ENCODE measurements at places on chromosomes 1 and 21. TPM values are rescaled to one million over a fixed set of nuclear protein-coding genes. Genes with fewer than 3 reads are reported as not detected.

DNA sequence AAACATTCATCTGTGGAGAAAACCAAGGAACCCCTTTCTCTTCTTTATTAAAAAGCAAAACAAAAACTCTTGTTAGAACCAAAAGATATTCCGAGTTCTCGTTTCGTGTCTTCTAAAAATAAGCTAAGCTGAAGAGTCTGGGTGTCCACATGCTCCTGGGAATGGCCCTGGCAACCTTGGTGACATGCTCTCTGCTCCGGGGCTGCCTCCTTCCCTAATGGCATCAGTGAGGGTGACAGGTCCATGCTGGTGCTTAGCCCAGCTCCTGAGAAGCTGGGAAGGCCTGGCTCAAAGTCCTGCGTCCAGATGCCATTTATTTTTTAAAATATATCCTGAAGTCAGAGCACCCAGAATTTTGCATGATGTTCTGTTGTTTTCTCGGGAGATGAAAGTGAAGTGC is 24.6 kb upstream of the TRAPPC10 start:
- DNase-seq, result no peak
- peaks cover 6% of the 10 kb centered on the region for H3K36me3 ChIP-seq
- H3K4me3 ChIP-seq, result no peak overlapping the region
- no peaks in the 10 kb centered on the region for H3K27me3 ChIP-seq
- H3K27ac ChIP-seq, result no peak overlapping the region
- no peaks in the 10 kb centered on the region for H3K4me1 ChIP-seq

- no peak for DNase-seq
- H3K4me3 ChIP-seq, result no peak overlapping the region
- no peak overlapping the region for H3K27ac ChIP-seq
Observed at GRCh38 chr1:98102345-98103030, 181.7 kb upstream of the DPYD start.

The CTSS gene
- total RNA-seq, result 244 TPM

DNA sequence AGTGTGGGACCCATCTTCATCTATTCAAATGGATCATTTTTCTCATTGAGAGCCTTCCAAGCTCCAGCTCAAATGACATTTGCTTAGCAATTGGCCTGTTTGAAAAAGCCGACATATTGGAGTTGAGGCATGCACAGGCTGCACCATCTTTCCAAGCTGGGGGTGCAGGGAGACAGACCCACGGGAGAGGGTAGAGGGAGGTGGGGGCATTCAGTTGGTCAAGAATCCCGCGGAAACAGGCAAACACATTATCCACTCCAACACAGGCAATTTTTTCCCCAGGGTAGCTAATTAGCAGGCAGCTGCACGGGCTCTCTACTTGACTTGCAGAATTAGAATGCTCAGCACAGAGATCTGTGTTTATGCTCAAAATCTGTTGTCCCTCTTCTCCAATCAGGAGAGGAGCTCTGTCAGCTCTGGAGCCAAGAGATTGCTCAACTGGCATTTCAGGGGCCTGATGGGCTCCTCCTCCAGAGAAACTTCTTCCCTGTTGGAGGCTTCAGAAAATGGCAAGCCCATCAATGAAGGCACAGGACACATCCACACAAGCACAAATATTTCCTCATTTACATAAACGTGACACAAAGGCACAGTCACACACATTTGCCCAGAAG is 267.8 kb downstream of the FOXD2 start:
- DNase-seq, result peak; percentile 87
- peaks cover 29% of the 10 kb centered on the region for H3K27me3 ChIP-seq
- H3K4me3 ChIP-seq, result no peak overlapping the region

The TRABD2B gene
- total RNA-seq, result 0.46 TPM

The PAPPA2 gene
- total RNA-seq, result 0.46 TPM

GRCh38 chr1:206909161-206909882 is 12.1 kb downstream of the IL24 start:
- peak; percentile 55 for DNase-seq
- H3K27me3 ChIP-seq, result no peaks in the 10 kb centered on the region
- no peaks in the 10 kb centered on the region for H3K36me3 ChIP-seq
- peak overlapping the region; percentile 27 for H3K4me3 ChIP-seq

The PGLYRP3 gene
- total RNA-seq, result not detected

The CD52 gene
- 238 TPM for total RNA-seq

- H3K27me3 ChIP-seq, result no peaks in the 10 kb centered on the region
- H3K36me3 ChIP-seq, result no peaks in the 10 kb centered on the region
- H3K4me3 ChIP-seq, result no peak overlapping the region
- H3K27ac ChIP-seq, result no peak overlapping the region
- no peak for DNase-seq
Observed at GRCh38 chr1:22222723-22223122, 79.8 kb upstream of the WNT4 start.

The HSPG2 gene
- total RNA-seq, result 180 TPM

DNA sequence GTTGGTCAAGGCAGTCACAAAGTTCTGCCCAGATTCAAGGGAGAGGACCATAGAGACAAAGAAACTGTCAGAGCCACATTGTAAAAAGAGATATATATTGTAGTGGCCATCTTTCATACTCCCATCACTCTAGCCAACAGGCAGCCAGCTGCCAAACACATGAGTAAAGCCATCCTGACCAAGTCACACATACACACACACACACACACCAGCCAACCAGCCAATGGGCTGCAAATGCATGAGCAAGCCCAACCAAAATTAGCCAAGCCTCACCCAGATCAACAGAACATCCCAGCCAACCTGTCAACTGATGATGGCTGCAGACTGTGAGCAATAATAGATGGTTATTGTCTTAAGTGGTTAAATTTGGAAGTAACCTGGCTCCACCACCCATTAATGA is 120.7 kb downstream of the SEC16B start:
- H3K27ac ChIP-seq, result no peak overlapping the region
- no peaks in the 10 kb centered on the region for H3K27me3 ChIP-seq
- DNase-seq, result no peak
- no peak overlapping the region for H3K4me3 ChIP-seq
- no peaks in the 10 kb centered on the region for H3K36me3 ChIP-seq

- H3K27ac ChIP-seq, result no peak overlapping the region
- peaks cover 94% of the 10 kb centered on the region for H3K27me3 ChIP-seq
- H3K4me3 ChIP-seq, result no peak overlapping the region
- peak; percentile 46 for DNase-seq
- peaks cover 3% of the 10 kb centered on the region for H3K4me1 ChIP-seq
- H3K36me3 ChIP-seq, result no peaks in the 10 kb centered on the region
Observed at GRCh38 chr1:50424045-50424883, 1.0 kb upstream of the DMRTA2 start.

DNA sequence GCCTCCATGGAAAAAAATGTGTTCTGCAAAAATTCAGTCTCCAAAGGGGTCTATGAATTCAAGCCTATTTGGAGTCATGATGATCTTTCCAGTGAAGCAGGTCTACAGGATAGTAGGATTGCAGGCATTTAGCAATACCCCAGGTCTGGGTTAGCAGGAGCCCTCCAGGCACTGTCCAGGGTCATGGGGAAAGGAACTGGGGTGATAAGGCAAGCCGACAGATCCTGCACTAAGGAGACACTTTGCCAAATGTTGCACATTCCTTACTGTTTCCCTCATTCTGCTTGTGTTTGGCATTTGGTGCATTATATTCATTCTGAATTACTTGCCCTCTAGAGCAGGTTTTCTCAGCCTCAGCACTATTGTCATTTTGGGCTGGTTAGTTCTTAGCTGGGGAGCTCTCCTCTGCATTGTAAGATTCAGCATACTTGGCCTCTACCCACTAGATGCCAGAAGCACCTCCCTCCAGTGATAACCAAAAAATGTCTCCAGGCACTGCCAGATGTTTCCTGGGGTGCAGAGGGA is 333.3 kb upstream of the PLXNA2 start:
- H3K27me3 ChIP-seq, result no peaks in the 10 kb centered on the region
- H3K36me3 ChIP-seq, result no peaks in the 10 kb centered on the region
- no peak for DNase-seq

GRCh38 chr1:196779093-196779492 is 4.5 kb downstream of the CFHR3 start:
- no peaks in the 10 kb centered on the region for H3K27me3 ChIP-seq
- no peaks in the 10 kb centered on the region for H3K4me1 ChIP-seq
- no peak for DNase-seq
- no peak overlapping the region for H3K27ac ChIP-seq
- H3K36me3 ChIP-seq, result no peaks in the 10 kb centered on the region

The KCNK2 gene
- 0.71 TPM for total RNA-seq

- no peak overlapping the region for H3K4me3 ChIP-seq
- H3K27me3 ChIP-seq, result no peaks in the 10 kb centered on the region
- H3K36me3 ChIP-seq, result no peaks in the 10 kb centered on the region
- no peak overlapping the region for H3K27ac ChIP-seq
- no peaks in the 10 kb centered on the region for H3K4me1 ChIP-seq
Observed at GRCh38 chr1:229075217-229075616, 195.7 kb upstream of the RAB4A start.

DNA sequence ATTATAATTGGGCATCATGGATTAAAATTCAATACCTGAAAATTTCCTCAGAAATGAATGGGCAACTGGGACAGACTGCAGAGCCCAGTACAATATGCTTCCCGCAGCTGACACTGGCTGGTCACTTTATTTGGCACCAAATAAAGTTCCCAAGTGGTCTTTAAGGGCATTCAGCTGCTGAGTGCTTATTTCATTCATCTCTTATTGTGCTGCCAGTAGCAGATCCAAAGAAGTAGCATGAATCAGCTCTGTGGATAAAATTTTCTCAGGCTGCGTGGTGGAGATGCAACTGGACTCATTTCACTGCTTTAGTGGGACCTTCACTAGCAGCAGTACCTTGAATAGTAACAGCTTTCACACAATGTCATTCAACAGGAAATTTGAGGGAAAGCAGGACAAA is 226.3 kb upstream of the ADGRL2 start:
- DNase-seq, result peak; percentile 39
- no peaks in the 10 kb centered on the region for H3K36me3 ChIP-seq
- no peaks in the 10 kb centered on the region for H3K27me3 ChIP-seq
- H3K4me1 ChIP-seq, result no peaks in the 10 kb centered on the region
- H3K27ac ChIP-seq, result no peak overlapping the region

GRCh38 chr1:241688940-241689368 is 36.9 kb downstream of the WDR64 start:
- H3K4me1 ChIP-seq, result no peaks in the 10 kb centered on the region
- H3K27ac ChIP-seq, result no peak overlapping the region
- H3K27me3 ChIP-seq, result no peaks in the 10 kb centered on the region
- H3K4me3 ChIP-seq, result no peak overlapping the region

The S100A12 gene
- 14.9 TPM for total RNA-seq

The ENTREP3 gene
- 28.7 TPM for total RNA-seq

- H3K4me3 ChIP-seq, result no peak overlapping the region
- H3K36me3 ChIP-seq, result no peaks in the 10 kb centered on the region
- peak overlapping the region; percentile 4 for H3K27ac ChIP-seq
- no peaks in the 10 kb centered on the region for H3K4me1 ChIP-seq
Observed at GRCh38 chr1:39076127-39076798, 50.1 kb downstream of the NDUFS5 start.

DNA sequence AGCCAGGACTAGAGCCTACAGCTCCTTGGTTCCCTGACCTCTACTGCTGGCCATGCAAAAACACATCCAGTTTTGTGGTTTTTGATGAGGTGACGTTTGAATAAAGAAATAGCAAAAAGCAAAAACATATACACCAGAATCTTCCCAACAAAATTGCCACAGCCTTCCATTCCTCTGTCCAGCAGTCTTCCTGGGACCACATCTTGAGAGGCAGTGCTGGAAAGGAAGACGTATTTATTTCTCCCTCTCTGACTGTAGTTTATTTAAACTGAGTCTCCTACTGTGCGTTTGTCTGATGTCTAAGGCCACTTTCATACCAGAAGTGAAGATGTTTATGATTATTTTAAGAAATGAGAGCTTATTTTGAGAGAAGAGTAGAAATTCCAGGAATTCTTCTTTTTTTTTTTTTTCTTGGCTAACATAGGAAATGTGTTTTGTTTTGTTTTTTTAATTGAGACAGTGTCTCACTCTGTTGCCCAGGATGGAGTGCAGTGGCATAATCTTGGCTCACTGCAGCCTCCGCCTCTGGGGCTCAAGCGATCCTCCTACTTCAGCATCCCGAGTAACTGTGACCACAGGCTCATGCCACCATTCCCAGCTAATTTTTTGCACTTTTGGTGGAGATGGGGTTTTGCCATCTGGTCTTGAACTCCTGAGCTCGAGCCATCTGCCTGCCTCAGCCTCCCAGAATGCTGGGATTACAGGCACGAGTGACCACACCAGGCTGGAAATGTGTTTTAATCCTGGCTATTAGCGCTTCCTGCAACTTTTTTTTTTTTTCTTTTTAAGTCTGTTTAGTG is 118.5 kb downstream of the ITSN1 start:
- peak; percentile 22 for DNase-seq
- H3K27ac ChIP-seq, result no peak overlapping the region
- no peaks in the 10 kb centered on the region for H3K4me1 ChIP-seq
- no peak overlapping the region for H3K4me3 ChIP-seq
- no peaks in the 10 kb centered on the region for H3K27me3 ChIP-seq

The KIAA1614 gene
- 6.2 TPM for total RNA-seq

DNA sequence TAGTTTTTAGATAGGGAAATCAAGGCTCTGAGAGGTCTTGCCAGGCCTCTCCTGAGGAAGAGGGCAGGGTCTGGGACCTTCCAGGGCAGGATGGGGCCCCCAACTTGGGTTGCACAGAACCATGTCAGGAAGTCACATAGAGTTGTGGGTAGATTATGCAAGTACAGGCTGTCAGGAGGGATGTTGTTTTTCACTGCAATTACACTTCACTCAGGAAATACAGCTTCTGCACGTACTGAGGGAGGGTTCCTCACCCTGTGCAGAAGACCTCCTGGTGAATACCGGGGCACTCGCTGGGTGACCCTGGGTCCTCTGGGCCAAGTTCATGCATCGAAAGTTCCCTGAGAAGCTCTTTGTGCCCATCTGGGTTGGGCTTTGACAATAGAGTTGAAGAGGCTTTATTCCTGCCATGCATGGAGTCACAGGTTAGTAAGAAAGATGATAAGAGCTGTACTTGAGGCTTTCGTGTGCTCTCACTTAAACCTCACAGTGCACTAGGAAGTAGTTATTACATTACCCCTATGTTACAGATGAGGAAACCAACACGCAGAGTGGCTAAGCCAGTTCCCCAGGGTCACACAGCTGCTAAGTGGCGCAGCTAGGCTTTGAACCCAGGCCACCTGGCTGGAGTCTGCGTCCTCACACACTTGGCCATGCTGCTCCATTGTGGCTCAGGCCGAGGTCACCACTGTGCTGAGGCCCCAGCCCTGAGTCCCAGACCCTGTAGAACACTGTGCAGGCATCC is 16.2 kb upstream of the TNFRSF1B start:
- no peak overlapping the region for H3K4me3 ChIP-seq
- H3K27ac ChIP-seq, result no peak overlapping the region
- DNase-seq, result no peak
- peaks cover 21% of the 10 kb centered on the region for H3K4me1 ChIP-seq
- no peaks in the 10 kb centered on the region for H3K36me3 ChIP-seq

DNA sequence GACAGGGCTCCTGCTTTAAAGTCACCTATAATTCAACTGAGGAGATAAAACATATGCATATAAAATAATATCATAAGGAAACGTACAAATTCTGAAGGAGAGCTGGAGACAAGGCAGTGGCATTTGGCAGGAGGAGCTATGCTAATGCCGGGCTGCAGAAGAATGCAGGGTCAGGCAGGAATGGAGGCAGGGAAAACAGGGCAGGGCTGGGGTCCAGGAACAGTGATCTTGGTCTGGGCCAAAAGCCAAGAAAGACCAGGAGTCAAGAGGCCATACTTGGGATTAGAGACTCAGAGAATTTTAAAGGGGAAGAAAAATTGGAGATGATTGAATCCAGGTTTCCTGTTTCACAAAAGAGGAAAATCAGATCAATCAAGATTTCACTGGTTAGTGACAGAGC is 20.0 kb upstream of the BRDT start:
- no peaks in the 10 kb centered on the region for H3K27me3 ChIP-seq
- DNase-seq, result peak; percentile 59
- H3K4me1 ChIP-seq, result peaks cover 16% of the 10 kb centered on the region

- no peaks in the 10 kb centered on the region for H3K27me3 ChIP-seq
- H3K4me3 ChIP-seq, result no peak overlapping the region
- DNase-seq, result no peak
- no peak overlapping the region for H3K27ac ChIP-seq
Observed at GRCh38 chr1:206949208-206949607, 2.9 kb upstream of the PIGR start.
